SJCRH30 (cell line): ENCODE measurements at places on chromosomes 2 and 18. TPM values are rescaled to one million over a fixed set of nuclear protein-coding genes. Genes with fewer than 3 reads are reported as not detected.
A peak's percentile ranks its signal among the peaks of the same experiment; 100 is the strongest.

OST4 gene
- total RNA-seq = 349 and 357 TPM in 2 replicates

DNA sequence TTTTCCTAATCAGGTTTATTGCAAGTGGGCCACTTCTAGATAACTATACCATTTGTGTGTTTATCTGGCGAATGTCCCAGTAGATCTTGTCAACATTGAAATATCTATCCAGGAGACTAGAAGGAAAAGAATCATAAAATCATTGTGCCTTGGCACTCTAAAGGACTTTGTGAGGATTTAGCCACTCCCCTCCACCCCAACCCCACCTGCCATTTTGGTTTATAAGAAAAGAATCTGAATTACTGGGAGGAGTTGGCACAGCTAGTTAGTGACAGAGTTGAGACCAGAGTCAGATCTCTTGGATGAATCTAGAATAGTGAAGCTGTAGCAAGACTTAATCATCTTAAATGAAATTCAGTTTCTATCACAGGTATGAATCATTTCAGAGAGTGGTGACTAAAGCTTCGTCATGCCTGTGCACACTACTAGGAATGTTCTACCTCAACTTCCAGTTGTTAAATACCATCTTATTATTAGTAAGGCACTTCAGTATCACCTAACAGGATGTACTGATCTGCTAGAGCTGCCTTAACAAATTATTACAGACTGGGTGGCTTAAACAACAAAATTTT is 212.7 kb upstream of the SLC14A2 start:
- DNase-seq = no peak

DNA sequence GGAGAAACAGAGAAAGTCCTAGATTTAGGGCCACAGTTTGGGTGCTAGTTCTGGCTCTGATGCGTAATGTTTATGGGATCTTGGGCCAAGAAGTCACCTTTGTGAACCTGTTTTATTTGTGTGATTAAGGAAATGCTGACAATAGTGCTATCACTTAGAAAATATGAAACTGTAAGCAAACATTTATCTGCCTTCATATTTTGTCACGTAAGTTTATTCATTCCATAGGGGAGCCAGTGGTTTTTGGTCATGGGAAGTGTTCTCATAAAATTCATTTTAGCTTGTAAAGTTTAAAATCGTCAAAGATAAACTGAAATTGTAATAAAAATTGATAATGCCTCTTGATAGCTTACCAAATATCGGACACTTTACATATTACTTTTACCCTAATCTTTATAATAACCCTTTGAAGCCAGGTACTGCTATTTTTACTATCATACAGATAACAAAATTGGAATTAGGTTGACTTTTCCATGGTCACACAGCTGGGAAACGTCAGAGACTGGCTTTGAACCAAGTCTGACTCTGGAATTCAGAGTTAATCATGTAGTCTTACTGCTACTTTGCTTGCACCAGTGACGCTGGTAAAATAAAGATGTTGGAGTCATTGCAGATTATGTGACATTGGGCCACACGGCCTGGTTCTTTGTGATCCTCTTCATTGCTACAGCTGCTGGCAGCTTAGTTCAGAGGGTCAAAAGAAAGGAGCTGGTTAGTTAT is 99.7 kb downstream of the ICA1L start:
- no peak for DNase-seq

DNA sequence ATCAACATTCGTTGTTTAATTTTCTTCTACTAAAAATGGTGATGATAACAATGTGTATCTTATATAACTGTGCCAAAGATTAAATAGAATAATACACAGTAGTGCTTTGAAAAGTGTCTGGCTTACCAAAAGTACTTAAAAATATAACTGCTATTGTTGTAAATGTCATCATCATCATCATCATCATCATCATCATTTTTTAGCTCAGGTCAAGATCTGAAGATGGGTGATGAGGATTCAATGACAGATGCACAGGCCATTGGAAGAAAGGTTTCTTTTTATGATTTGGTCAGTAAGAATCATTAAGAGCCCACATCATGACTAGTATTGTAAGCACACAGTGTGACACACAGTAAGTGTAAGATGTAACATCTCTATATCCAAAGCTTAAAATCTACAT is 795.2 kb downstream of the SLC4A3 start:
- DNase-seq = no peak

DNA sequence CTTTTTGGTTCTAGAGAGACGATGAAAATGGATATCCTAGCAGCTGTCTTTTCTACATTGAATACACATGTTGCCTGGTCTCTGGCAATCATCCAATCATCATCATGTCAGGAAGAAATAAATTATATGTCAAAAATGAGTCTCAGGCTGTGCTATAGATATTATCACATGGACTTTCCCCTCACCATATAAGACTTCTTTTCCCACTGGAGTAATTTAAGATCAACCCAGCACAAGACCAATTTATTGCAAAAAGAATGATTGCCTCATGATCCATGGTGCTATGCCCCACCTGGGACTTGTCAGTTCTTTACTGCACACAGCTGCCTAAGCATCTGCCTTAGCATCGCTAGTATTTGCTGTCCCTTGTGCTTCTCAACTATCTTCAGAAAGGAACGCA is 783.7 kb upstream of the TMEFF2 start:
- DNase-seq = peak; percentile 52

DNA sequence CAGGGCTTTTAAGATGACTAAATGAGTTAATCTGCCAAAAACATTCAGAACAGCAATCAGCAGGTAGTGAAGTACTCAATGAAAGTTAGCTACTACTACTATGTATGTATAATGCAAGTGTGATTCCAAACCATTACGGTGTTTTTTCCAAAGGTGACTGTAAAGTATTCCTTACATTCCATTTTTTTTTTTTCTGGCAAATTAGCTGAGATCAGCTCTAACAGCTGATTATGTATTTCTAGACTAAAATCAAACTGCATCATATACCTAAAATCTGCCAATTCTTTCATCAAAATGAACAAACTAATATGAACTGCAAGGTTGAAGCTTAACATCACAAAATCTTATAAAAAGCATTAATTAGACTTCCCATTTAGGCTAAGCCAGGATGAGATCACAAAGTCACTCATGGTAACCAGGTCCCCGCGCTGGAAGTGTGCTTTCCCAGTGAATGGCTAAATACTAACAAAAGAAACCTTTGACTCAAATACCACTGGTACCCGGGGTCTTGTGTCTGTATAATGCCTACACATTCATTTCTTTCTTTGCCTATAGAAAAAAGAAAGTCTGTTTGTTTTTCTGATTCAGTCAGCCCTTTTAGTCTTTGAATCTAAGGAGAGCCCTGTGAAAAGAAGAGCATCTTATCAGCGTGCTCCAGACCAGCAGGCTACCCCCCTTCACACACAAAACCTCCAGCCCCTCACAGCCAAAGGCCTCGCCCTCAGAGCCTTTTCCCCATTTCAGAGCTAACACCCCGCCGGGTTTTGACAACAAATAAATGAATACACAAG is 88.3 kb downstream of the RBMS1 start:
- DNase-seq = peak; percentile 45

- no peak for DNase-seq
Observed at GRCh38 chr2:237262838-237263771, 150.9 kb downstream of the COL6A3 start.

- no peak for DNase-seq
Observed at GRCh38 chr2:100418406-100418962, 1.0 kb upstream of the CHST10 start.

ARHGAP28 gene
- 12.6 and 15.1 TPM in 2 replicates for total RNA-seq

GRCh38 chr18:26159353-26159752 is 25.7 kb downstream of the PSMA8 start:
- peak; percentile 2 for DNase-seq

GRCh38 chr2:204039298-204039838 is 102.8 kb downstream of the ICOS start:
- no peak for DNase-seq

TMEM185B gene
- 1.5 and 1.6 TPM in 2 replicates for total RNA-seq

DNA sequence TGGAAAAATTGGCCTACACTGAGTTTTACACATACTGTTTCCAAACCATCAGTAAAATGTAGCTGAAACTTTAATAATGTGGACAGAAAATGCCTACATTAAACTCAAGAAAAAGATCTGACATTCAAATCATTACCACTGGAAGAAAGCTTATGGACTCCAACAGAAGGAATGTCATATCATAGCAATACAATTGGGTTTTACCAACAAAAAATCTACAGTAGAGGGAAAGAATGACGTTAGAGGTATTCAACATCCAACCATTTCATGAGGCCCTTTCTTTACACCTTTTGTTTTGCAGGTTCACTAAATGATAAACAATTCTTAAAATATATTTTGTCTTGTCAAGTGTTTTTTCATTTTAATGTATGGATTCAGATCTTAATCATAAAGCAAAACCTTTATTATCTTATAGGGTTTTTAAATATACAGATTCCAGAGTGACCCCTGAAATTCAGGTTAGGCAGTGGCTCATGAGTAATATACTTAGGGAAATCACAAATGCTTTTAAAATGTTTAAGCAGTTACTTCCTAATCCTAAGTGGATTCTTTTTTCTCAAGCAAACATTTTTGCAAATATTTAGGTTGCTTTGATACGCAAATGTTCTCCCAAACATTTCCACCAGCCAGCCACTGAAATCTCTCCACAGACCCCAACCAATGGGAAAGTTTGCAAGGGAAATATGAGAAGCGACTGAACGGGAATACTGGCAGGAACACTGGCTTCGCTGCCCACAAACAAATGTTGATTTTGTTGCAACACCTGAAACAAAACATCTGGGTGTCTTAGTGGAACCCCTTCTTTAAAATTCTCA is 168.7 kb downstream of the TCF4 start:
- DNase-seq = no peak

DNA sequence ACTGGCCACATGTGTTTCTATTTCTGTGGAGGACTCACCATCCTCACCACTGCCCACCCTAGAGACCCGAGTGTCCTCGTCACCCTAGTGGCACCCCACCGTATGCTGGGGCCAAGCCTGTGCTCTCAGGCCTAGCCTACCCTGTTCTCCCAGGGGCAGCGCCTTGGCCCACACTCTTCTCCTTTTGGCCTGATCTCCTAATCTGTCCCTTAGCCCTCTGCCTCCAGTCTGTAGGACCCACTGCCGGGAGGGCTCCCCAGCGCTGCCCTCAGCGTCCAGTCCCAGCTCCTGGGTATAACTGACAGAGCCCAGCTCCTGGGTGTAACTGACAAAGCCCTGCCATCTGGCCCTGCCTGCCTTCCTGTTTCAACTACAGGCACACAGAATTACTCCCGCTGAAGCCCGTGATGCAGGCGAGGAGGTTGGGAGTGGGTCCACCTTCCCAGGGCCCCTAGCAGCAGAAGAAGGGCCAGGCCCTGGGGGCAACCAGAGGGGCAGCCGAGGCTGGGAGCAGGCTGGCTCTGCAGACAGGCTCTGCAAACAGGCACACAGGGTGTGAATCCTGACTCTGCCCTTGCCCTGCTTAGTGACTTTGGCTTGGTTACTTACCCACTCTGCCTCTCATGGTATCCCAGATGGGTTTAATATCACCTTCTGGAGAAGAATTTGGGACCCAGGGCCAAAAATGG is 25.6 kb upstream of the PTMA start:
- DNase-seq = no peak

DNA sequence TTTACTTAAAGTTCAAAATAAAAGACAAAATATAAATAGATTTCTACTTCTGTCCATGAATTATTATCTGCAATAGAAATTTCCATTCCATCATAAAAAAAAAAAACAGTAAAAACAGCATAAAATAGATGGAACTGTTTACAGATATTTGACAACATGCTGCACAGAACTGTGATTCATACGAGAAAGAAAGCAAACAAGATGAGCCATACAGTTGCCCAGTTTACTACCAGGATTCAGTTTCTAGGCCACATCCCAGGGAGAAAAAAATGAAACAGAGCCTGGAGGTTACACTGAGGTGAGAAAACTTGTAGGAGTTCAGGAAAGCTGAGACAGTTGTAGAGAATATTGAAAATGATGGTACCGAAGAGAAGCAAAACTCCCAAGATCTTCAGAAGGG is 1426.9 kb upstream of the ACVR2A start:
- DNase-seq = no peak

MYO3B gene
- 0.04 TPM in 1 of 2 replicates, not detected in the other for total RNA-seq

- DNase-seq = no peak
Observed at GRCh38 chr2:8743261-8743660, 61.4 kb downstream of the ID2 start.

POTEI gene
- 0.25 and 0.47 TPM in 2 replicates for total RNA-seq

DNA sequence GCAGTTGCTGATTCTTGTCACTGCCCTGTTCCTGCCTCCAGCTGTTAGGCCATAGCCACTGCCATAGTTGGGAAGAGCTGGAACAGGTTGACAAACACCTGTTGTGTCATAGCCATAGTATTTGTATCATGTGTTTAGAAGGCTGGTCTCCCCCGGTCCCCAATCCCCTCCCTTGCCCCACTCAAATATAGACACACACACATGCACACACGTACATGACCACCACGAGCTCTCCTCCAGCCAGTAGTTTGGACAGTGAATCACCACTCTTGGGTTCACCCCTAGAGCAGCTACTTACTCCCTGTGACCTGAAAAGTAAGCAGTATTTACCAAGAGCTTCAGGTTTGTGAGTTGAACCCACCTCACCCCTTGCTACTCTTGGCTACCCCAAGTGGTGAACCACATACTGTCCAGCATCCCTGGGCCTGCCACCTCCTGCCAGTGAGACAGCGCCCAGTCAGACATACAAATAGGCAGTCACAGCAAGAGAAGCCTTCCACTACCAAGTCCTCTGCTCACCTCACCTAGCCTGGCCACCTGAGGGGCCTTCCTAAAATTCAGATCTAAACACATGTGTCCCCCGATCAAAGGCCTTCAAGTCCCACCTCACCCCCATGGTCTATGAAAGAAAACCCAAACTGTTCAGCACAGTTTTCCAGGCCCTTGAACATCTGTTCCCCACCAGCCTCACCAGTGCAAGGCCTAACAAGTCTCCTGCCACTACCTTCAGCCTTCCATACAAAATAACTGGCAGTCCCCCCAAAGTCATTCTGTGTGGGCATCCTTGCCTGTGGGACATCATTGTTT is 7.1 kb downstream of the PCBP1 start:
- DNase-seq = peak; percentile 74

MC2R gene
- total RNA-seq = not detected in 2 replicates

- DNase-seq = no peak
Observed at GRCh38 chr18:30862900-30863299, 179.6 kb downstream of the DSC3 start.

- DNase-seq = peak; percentile 14
Observed at GRCh38 chr18:48161911-48162698, 231.6 kb upstream of the SMAD2 start.

- DNase-seq = no peak
Observed at GRCh38 chr2:136310797-136311603, 193.1 kb upstream of the CXCR4 start.

- peak; percentile 53 for DNase-seq
Observed at GRCh38 chr2:122136056-122136455, 380.6 kb downstream of the TSN start.

GRCh38 chr2:99878581-99879350 is 263.6 kb downstream of the AFF3 start:
- no peak for DNase-seq

- DNase-seq = no peak
Observed at GRCh38 chr18:23142251-23142929, 7.1 kb downstream of the CABLES1 start.

- DNase-seq = no peak
Observed at GRCh38 chr2:85326406-85327159, 1.2 kb downstream of the TGOLN2 start.

PSMA8 gene
- not detected in 2 replicates for total RNA-seq
